ENCODE measurements at places on chromosomes 2 and 18.

- no peak for DNase-seq
Observed at GRCh38 chr2:120354467-120354866, 8.5 kb downstream of the INHBB start.

DNA sequence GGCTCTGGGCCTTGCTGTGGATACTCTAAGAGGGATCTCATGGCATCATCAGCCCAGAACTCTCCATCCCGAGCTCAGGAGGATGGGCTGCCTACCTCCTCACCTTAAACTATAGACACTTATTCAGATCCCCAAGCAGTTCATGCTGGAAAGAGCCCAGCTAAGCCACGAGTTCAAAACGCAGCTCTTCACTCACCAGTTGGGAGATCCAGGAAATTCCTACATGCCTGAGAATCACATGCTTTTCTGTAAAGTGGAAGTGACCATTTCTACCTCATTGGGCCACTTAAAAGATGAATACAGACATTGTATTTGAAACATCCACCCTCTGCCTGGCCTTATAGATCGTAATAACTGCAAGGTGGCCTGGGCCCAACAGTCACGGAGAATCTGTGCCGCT lies 6.6 kb downstream of the ATOH8 start:
- DNase-seq: no peak

GRCh38 chr2:210496512-210496911 lies 20.0 kb upstream of the LANCL1 start:
- no peak for DNase-seq

DNA sequence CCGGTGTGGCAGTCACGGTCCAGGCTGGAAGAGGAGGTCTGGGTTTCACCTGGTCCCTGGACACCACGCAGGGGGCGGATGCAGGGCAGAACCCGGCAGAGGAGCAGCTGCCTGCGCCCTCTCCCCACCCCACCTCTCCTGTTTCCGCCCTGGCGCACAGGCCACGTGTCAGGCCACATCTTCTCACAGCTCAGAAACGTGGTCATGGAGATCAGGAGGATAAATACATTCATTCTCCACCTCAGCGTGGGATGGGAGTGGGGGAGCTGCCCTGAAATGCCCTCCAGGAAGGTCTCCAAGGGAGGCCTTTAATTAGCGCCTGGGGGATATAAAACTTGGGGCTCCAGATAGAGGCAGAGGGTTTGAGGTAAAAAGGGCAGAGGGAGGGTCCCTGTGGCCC lies 142.0 kb downstream of the KCTD1 start:
- no peak for DNase-seq

- peak; percentile 5 for DNase-seq
Observed at GRCh38 chr2:186460465-186460864, 25.6 kb upstream of the ZC3H15 start.

- no peak for DNase-seq
Observed at GRCh38 chr18:48026216-48026615, 95.8 kb upstream of the SMAD2 start.

- no peak for DNase-seq
Observed at GRCh38 chr2:204436230-204436629, 109.0 kb upstream of the PARD3B start.

- no peak for DNase-seq
Observed at GRCh38 chr18:25288340-25288938, 63.5 kb downstream of the ZNF521 start.

DNA sequence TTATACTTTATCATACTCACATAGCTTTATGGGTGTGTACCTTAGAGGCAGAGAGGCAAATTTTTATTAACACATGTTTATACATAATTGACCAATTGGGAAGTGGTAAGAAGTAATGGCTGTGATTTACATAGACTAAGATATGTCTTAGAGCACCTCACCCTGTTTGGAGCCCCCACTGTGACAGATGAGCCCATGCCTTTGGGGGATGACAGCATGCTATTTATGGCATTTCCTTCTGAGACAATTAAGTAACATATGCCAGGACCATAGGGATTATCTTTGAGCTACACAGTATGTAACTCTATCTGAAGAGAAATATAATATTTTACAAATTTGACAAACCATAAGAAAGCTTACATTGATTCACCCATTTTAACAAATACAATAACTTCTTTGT lies 1655.3 kb upstream of the ACVR2A start:
- DNase-seq: peak; percentile 8

DNA sequence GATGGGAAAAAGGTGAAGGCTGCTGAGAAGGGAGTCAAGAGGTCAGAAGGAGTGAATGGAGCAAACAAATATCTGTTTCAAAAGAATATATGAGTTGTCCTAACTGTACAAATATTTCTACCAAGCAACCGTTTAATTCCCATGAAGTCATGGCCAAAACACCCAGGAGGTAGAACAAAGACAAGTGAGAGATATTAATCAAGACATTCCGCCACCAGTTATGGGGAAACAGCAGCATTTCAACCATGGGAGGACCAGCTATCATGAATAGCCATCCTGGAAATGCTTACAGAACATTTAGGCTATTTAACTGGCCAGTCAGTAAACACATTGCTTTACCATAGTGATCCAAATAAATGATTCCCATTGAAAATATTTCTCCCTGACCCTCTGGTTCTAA lies 396.3 kb downstream of the IRS1 start:
- DNase-seq: no peak

DNA sequence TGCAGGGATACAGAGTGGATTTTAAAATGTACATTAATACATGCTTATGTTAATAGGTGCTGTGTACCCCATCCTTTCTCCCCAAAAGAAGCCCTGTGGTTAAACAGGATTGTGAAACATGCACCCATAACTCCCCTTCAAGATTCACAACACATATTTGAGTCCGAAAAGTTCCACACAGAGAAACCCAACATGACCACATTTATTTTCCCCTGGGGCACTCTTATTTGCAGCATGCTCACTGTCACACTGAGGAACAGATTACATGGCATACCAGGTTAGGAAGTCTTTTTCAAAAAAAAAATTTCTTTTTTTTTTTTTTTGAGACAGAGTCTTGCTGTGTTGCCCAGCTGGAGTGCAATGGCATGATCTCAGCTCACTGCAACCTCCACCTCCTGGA lies 67.7 kb upstream of the COL5A2 start:
- DNase-seq: no peak

- no peak for DNase-seq
Observed at GRCh38 chr18:36514778-36515177, 217.3 kb downstream of the FHOD3 start.

DNA sequence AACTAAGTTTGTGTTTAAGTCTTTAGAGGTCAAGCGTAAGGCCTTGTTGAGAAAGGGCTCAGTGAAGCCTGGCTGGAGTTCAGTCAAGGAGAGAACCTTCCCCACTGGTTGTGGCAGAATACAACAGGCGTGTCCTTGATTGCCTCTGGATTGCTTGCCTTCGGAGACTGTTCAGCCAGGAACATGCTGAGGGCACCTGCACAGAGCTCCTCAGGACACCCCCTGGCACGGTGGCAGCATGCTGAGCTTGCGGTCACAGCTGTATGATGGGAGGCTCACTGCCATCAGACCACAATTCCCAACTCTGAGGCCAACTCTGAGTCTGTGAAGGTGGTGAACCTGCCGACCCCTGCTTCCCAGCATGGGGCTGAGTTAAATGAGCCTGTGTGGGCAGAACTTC lies 130.0 kb downstream of the LPIN1 start:
- DNase-seq: no peak

DNA sequence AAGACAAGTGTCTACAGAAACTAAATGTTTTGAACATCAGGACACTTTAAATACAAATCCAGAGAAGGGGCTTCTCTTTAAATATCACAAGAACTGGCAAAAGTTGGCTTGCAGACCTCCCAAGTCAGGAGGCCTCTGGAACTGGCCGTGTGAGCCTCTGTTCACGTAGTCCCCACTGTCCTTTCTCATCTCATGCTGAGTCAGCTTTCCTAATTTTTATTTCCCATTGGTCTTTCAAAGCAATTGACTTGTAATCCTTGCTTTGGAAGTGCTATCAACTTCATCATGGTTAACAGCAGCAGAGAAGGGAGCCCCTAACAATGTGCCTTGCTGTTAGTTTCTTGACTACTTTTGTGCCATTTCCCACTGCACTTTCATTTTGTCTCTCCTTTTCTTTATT lies 303.3 kb downstream of the DPP10 start:
- DNase-seq: no peak
